DND-41 (cell line): ENCODE measurements at places on chromosomes 2 and 18.

DNA sequence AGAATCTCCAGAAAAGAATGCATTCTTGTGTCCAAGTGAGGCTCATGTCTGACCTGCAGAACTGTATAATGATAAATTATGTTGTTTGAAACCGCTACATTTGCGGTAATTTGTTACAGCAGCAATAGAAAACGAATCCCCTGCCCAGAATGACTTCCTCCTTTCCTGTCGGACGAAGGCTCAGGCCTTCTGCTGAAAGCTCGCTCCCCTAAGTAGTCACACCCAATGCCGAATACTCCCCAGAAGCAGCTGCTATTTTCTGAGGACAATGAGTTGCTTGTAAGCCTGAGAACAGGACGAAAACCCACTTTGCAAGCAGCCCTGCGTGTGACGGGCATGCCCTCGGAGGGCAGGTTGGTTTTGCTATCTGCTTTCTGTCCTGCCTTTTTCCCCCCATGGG is 27.7 kb upstream of the PTPN4 start:
- DNase-seq: no peak

DNA sequence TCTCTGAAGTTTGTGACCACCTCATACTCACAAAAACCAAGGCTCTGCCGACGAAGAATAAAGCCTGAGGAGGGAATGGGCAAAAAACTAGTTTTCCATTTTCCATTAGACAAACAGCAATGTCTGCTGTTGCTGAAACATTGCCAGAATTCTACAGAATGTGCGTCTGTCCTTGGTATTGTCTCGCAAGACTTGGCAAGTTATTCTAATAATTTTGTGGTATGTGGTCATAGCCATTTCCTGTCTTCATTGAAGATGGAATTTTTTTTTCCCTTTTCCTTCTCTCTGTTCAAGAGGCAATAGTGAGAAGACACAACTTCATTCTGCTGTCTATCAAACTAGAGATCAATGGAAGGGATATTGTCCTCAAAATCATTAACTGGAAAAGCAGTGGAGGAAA is 296.1 kb downstream of the RND3 start:
- no peak for DNase-seq

- no peak for DNase-seq
Observed at GRCh38 chr18:58288921-58289797, 245.1 kb downstream of the NEDD4L start.

- no peak for DNase-seq
Observed at GRCh38 chr2:63827749-63828148, 13.9 kb upstream of the UGP2 start.

DNA sequence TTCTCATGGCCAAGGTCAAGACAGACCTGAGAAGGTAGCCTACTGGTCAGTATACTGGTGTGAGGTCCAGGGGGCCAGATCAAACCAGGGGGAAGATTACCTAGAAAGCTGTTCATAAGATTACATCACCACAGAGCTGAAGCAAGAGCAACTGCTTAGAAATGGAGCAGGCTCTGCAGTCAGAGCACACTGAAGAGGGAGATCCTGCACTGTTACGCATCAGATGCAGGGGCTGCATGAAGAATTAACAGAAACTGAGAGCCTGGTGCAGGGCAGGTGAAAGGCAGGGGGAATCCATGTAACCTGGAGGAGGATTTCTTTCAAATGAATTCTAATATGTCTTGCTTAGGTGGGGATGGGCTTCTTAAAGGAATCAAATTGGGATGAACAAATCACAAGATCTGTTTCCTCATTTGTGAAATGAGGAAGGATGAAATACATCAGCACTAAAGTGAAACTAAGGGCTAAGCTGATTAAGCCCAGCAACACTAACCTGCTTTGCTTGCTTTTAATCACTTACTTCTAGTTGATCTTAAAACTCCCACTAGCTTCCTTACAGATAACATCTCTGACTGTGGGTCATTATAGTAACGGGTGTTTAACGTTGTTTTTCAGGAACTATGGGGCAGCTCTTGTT is 74.3 kb upstream of the ADAM23 start:
- DNase-seq: no peak

- no peak for DNase-seq
Observed at GRCh38 chr2:43269706-43270105, 43.3 kb upstream of the ZFP36L2 start.
